AG08396 (cell line): ENCODE measurements at places on chromosomes 12 and 14.

DNA sequence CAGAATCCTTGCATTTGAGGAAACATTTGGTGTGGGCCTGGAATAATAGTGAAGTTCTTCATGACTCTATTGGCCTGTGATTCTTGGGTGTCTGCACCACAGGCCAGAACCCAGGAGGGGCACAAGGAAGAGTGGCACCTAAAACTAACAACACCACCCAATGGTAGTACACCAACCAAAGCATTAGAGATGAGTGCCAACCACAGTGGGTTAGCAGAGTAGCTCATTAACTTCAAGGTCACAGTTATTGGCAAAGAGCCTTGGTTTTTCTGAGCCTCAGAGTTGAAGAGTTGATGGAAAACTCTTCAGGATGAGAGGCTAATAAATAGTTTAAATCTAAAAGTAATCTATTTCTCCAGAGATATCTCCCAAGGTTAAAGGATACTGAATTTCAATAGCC lies 57.0 kb downstream of the HELB start:
- DNase-seq, result no peak

DNA sequence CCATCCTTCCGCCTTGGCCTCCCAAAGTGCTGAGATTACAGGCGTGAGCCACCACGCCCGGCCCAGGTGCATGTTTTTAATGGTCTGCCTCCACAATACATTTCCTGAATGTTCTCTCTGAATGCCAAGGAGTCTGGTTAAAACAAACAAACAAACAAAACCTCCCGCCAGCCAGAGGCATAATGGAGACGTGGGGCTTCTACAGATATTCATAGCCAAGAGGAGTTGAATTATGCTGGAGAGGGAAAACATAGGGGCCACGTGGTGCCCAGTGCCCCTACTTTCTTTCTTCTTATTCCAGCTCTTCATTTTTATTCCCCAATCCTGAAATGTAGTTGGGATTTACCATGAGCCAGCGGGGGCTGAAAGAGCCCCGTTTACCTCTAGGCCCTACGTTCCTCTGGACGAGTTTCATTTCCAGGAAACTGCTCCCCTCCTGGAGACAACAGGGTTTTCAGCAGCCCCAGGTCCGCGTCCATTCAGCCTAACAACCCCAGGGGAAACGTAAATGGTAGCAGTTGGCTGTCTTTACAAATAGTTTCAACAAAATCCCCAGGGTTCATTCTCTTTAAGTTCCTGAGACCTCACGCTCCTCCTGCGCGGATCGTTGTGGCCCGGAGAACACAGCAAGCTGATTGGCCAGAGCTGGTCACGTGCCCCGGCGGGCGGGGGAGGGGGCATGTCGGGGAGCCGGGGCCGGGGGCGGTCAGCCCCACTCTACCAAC lies 108.5 kb upstream of the ESRRB start:
- DNase-seq, result peak; percentile 76

- DNase-seq, result no peak
Observed at GRCh38 chr14:89374908-89375307, 42.1 kb downstream of the FOXN3 start.

DNA sequence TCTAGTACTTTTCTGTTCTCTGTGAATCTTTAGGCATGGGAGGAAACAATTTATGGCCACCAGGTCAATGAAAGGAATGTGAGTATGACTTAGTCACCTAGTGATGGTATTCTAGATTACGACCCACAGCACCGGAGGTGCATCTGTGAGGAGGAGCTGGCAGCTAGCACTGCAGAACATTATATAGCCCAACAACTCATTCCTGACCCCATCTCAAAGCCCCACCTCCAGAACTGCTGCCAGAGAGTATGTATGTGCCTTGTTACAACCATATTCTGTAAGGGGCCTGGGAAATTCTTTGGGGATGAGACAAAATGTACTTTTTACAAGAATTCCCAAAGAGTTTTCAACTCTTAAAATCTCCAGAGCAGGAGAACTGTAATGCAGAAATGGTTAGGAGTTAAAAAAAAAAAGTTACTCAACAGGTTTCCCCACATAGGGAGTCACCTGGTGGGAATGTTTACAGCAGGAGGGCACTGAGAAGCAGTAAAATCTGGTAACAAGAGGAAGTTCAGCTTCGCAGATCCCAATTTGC lies 34.9 kb upstream of the CERS5 start:
- DNase-seq, result peak; percentile 30

- peak; percentile 13 for DNase-seq
Observed at GRCh38 chr12:80627782-80628181, 79.7 kb upstream of the MYF6 start.

DNA sequence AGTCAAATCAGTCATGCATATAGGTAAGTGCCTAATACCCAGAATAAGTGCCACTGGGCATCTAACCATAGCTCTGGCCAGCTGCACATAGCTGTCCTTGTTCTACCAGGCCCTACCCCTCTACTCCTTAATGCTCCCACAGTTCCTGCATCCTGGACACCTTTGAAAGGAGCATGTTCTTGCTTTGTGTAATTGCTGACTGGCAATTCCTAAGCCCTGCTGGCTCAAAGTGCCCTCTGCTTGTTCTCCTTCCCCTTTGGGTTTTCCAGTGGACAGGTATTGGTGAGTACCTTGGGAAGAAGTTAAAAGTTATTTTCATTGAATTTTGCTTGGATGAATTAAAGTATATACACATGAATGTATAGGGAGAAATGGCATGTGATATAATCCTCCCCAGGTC lies 516.4 kb downstream of the ETNK1 start:
- DNase-seq, result no peak

DNA sequence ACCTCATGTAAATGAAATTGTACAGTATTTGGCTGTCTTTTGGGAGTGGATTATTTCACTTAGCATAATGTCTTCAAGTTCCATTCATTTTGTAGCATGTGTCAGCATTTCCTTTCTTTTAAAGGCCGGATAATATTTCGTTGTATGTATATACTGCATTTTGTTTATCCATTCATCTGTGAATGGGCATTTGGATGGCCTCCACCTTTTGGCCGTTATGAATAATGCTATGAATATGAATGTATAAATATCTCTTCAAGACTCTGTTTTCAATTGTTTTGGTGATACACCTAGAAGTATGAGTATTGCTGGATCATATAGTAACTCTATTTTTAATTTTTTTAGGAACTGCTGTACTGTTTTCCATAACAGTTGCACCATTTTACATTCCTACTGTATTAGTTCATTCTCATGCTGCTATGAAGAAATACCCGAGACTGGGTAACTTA lies 164.9 kb downstream of the DYRK2 start:
- no peak for DNase-seq

DNA sequence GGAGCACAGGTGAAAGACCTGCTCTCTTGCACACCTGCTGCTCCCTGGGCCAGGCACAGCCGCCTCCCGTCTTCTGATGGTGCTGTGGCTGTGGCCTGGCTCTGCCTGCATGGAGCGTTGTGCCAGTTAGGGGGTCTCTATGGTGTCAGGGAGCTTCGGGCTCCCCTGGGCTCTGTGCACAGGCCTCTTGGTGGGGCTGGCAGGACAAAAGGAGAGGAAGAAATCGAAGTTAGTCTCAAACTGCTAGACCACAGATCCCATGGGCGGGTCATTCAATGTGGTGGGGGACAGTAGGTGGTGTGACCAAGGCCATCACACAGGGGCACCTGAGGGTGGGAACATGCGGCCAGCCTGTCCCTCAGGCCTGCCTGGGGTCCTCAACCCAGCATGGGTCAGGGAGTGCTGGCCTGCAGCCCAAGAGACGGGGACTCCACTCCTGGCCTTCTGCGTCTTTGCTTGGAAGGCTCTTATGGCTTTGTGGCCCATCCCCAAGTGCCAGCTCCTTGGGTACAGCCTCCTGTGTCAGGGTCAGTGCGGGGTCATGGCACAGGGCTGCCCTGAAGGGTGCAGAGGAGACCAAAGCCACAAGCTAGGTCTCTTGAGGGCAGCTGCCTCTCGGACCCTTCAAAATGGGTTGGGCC lies 84.1 kb downstream of the KIF26A start:
- no peak for DNase-seq

DNA sequence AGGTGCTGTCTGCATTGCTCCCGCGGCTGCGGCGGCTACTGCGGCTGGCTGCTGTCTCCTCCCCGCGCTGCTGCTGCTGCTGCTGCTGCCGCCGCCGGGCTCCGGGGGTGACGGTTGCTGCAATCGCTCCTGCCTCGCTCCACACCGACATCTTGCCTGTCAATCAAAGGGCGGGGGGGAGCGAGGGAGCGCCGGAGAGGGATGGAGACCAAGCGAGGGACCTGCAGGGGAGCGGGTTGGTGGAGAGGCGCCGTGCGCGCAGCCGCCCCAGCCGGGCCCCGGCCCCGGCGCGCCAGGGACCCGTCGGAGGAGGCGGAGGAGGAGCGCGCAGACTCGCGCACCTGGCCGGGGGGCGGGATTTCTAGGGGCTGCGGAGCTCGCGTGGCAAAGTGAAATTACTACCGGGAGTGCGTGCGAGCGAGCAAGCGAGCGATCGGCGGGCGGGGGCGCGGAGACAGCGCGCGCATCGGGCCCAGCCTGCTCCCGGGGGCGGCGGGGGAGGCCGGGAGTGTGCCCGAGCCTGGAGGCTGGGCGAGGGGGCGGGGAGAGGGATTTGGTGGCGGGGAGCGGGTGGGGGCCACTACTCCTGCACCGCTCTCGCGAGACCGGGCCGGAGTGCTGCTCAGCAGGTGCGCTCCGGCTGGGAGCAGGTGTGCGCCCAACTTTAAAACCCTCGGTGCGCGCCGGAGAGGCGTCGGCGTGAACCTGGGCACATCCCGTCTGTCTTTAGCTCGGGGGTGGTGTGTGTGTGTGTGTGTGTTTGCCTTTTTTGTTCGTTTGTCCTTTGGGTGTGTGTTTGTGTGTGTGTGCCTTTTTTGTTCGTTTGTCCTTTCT lies at the start of gene KSR2:
TSS of gene KSR2 (minus strand) at position 165 of the 834 bp plus-strand sequence. CDS start 735 bp downstream, outside the sequence.
- peak; percentile 31 for DNase-seq

GRCh38 chr12:11321980-11322379 lies 11.7 kb upstream of the PRB4 start:
- DNase-seq, result no peak

DNA sequence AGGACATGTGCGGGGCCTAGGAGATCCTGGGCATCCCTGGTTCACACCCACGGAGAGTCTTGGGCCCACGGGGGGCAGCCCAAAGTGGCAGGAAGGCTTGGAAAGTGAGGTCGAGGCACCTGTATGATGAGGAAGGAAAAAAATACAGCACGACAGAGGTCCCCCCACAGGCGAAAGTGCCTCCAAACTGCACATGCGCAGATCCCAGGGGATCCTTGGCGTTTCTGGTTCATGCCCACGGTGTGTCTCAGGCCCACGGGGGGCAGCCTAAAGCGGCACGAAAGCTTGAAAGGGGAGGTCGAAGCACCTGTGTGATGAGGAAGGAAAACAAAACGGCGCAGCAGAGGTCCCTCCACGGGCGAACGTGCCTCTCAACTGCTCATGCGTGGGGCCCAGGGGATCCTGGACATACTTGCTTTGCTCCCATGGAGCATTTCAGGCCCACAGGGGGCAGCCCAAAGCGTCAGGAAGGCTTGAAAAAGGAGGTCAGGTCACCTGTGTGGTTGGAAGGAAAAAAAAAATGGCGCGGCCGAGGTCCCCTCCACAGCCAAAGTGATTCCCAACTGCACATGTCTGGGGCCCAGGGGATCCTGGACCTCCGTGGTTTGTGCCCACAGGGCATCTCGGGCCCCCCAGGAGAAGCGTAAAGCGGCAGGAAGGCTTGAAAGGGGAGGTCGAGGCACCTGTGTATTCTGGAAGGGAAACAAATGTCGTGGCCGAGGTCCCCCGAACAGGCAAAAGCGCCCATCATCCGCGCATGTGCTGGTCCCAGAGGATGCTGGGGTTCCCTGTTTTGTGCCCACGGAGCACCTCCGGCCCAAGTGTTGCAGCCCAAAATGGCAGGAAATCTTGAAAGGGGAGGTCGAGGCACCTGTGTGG lies 582.6 kb downstream of the ALG10 start:
- no peak for DNase-seq

DNA sequence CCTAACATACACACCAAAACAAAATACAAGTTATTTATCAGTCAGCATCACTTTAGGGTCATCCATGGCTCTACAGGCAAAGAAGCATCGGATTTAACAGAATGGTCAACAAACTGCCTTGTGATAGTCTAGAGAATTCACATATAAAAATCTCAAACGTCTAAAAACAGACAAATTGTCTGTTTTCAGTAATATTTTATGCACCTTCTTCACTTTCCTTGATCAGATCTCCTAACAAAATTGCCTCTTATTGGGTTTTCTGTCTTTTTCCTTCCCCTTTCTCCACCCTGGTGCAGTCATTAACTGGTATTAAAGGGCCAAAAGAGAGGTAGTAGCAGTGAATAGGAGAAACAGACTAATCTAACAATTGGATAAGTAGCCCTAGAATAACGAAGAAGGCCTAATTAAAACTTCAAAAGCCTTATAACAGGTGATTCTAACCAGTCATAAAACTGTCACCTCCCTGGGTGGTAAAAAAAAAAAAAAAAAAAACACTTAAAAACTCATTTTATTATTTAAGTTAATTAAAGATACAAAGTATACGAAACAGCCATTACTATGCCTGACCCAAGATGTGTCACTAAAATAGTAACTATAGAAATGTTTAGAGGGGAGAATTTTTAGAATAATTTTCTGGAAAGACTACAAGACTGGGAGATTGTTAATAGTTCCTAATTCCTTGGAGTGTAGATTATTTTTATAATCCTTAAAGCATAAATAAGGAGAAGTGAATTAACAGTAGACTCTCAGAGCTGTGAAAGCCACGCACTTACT lies 1.5 kb downstream of the KIF21A start:
- no peak for DNase-seq

GRCh38 chr14:33844118-33844517 lies 106.8 kb downstream of the EGLN3 start:
- no peak for DNase-seq

- DNase-seq, result no peak
Observed at GRCh38 chr12:96327889-96328288, 72.3 kb downstream of the CDK17 start.

DNA sequence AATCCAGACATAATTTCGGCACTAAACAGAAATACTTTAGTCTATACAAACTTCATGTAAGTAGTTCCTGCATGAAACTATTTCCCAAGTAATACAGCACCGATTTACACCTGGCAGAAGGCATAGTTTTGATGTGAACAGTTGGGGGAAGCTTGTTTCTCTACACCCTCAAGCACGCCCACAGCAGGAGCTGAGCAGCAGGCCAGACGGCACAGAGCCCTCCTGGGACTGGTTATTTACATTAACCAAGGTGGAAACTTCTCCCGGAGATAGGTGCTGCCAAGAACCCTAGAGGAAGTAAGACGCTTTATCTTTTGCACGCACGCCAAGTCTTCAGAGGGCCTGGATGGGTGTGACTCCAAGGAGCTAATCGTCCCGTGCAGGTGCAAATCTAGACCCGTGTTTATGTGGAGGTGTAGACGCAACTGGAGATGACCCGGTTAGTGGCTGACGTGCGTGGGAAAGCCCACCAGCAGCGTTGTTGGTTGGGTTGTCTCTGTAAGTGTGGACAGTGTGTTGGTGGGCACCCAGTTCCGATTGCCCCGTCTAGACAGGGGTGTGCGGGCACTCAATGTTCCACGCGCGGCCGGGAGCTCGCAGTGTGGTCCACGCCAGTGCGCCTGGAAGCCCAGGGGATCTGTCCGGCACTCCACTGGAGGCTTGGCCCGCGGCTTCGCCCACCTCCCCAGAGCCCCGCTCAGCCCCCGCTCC lies 767 bp upstream of the TCP11L2 start:
- peak; percentile 16 for DNase-seq
